ENCODE measurements at places on chromosomes 7 and 10.

- DNase-seq: no peak
Measured at GRCh38 chr10:44925224-44925623, 14.1 kb downstream of the TMEM72 start.

- no peak for DNase-seq
Measured at GRCh38 chr7:37312608-37313007, 136.1 kb downstream of the ELMO1 start.

DNA sequence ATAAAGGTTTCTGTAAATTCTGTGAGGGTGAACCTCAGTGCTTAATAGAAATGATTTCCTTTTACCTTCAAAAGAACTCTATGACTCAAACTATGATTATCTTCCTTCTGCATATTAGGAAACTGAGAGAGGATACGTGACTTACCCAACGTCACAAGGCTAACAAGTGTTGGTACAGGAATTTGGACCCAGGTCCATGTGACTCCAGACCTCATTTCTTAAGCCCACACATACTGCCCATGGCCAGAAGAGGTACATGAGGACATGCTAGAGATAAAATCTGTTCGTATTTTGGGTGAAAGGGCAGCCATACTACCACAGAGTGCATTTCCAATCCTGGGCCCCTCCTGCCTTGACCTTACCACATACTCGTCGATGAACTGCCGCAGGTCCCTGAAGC, 61.5 kb upstream of the TM9SF3 start:
- DNase-seq: no peak

- no peak for DNase-seq
Measured at GRCh38 chr7:155346285-155346684, 48.6 kb downstream of the INSIG1 start.

DNA sequence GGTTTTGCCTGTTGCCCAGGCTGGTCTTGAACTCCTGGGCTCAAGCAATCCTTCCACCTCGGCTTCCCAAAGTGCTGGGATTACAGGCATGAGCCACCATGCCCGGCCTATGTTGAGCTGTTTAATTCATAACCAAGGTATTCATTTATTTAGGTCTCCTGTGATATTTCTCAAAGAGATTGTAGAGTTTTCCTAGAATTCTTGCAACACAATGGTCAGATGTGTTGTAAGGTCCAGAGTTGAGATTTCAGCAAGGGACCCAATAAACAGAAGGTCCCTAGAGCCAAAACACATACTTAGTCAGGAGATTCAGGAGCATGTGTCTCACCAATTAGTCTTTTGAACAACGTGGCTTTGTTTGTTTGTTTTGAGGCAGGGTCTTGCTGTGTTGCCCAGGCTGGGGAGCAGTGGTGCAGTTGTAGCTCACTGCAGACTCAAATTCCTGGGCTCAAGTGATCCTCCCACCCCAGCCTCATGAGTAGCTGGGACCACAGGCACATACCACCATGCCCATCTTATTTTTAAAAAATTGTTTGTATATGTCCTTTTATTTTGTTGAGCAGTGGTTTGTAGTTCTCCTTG, 321.3 kb upstream of the GALNT17 start:
- DNase-seq: no peak

DNA sequence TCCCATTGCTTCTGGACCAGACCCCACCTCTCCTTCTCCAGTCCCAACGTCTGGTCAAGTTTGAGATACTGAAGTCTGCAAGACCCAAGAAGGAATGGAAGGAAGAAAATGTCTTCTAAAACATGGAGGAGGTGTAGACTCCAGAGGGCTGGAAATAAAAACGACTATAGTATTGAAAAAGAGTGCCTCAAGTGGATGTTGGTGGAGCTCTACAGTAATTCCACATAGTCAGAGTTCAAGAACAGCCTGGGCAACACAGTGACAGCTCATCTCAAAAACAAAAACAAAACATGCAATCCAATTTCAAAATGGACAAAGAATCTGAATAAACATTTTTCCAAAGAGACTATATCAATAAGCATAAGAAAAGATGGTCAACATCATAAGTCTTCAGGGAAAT, 2.3 kb upstream of the PCGF6 start:
- no peak for DNase-seq

DNA sequence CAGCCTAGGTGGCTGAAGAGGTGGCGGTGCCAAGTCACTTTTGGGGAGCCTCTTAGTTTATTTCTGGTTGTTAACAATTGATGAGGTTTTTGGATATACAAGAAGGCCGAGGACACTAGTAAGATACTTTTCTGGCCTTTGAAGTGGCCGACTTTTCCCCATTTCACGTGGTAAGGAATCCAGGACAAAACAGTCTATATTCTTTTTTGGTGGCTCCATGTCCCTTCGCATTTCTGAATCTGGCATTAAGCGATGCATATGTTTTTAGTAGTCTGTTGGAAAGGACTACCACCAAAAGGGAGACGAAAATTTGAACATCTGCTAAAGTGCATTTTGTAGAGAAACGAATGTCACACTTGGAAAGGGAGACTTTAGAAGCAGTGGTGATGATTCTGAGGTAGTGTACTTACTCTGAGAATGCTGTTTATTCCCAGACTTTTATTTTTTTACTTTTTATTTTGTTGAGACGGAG, 1.5 kb downstream of the MLLT10 start:
- no peak for DNase-seq

DNA sequence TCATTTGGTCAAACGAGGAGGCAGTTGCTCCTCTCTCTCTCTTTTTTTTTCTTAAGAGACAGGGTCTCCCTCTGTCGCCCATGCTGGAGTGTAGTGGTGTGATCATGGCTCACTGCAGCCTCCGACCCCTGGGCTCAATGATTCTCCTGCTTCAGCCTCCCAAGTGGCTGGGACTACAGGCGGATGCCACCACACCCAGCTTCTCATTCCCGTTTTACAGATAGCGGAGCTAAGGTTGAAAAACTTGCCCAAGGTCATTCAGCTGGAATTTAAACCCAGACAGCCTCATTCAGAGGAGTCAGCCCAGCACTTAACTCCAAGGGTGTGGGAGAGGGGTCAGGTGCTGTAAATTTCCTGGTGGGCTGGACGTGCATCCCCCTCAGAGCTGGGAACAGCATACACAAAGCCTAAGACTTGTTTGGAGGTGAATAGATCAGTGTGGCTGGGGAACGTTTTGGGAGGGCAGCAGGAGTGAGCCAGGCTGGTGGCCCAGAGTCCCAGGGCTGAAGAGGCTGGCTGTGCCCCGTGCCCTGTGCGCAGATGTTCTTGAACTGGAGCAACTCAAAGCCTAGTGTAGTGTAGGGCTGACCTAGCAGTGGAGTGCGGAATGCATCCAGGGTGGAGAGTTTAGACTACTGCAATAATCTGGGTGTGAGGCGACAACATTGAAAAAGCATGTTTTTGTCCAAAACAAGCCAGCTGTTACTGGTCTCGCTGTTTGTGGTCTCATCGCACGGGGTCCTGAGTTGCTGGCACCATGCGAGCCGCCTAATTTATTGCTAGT, 2.3 kb downstream of the HTRA1 start:
- no peak for DNase-seq

DNA sequence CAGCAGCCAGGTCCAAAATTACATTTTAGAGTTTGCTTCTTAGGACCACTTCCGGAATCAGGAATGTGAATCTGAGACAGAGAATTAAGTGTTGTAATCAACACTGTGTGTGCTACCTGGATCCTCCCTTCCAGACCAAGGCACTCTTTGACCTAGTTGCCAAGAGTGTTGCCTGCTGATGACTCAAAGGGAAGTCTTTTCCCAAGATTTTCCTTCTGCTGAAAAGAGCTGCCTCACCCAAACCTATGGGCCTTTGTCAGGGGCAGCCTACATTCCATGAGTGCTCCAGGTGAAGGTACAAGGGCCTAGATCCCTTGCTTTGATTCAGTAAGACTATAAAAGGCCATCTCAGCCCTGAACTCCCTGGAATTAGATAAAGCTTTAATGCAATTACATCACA, 712.5 kb upstream of the ANKRD30A start:
- no peak for DNase-seq

DNA sequence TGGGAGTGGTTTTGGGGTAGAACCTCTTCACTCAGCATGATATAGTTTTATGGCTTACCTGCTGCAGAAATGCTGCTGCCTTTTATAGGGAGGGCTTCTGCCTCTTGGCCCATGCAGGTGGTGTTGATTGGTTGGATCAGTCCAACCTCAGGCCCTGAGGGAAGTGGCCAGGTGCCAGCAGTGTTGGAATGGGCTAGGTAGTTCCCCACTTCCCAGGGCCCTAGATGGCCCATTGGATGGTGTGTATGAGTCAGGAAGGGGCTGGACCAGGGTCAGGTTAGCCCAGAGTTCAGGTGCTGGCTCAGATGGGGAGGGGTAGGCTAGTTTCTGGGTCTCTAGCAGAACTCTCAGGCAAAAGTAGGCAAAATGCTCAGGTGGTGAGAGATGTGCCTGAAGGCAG, 455.5 kb downstream of the CCSER2 start:
- DNase-seq: no peak

DNA sequence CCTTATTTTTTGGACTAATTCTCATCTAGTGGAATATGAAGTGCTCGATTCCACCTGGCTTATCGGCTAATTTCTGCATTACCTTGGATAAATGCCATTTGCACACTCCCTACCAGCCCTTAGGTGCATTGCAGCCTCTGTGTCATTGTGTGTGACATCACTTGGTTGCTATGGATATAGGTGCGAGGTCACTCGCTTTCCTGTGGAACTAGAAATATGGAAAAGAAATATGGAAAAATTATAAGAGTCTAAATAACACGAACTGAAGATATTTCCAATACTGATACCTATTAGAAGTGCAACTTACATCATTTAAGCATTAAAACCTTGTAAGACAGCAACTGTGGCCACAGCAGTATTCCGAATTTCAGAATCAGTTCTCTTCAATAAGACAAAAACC, 2.0 kb downstream of the YWHAG start:
- no peak for DNase-seq

GRCh38 chr7:35801392-35802101, 690 bp downstream of the SEPTIN7 start:
- DNase-seq: peak; percentile 76

DNA sequence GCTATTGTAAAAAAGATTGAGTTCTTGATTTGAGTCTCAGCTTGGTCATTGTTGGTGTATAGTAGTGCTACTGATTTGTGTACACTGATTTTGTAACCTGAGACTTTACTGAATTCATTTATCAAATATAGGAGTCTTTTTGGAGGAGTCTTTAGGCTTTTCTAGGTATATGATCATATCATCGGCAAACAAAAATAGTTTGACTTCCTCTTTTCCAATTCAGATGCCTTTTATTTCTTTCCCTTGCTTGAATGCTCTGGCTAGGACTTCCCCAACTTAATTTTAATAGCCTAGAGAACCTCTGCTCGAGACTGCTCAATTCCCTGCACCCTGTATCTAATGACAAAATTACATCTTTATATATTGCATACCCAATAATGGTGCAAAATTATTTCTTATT, 154.4 kb downstream of the CCDC7 start:
- no peak for DNase-seq

DNA sequence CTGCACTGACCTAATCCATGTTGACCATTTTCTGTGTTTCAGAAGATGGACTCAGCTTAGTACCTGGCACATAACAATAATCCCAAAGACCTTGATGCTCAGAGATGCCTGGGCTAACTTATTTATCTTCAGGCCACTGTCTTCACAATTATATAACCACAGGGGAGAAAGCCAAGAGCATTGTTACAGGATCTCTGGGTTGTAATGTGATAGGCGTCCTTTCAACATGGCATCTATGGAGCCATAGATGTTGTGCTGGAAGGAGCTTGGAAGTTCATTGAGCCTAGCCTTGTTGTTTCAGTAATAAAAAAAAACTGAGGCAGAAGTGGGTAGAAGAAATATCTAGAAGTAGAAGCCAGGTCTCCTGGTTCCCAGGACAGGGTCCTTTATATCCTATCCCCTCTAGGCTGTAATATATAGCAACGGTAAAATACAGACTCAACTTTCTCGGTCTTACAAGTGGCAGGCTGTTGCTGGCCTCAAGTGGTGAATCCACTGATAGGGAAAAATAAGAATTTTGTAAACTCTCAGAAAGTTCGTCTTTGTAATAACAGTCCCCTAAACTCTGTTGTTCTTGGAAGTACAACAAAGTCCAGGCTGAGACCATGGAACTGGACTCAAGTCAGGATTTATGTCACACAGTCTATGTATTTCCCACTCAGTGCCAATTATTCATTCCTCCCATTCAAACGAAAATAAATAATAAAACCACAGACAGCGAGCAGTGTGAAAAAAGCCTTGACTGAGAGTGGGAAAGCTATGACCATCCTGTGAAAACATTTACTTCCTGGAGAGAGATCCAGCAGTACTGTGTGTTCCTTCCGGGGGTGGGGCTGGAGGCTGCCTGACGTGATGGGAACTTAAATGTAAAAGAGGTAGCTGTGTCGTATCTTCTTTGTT, 277.6 kb downstream of the REEP3 start:
- DNase-seq: no peak

DNA sequence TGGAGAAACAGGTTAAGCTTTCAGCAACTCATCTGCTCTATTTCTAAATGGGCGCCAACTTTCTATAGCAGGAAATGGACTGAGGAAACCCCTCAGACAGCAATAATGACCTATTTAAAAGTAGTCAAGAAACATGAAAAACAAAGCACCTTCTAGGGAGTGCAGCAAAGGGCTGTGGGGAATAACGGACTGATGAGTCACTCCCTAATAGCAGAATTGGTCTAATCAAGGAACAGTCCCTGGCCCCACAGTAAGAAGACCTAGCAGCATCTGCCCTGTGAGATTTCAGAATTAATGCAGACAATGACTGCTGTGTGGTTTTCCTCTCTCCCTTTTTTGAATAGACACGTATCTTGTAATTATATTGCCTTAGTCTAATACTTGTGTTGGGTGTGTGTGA, 602.9 kb downstream of the IPMK start:
- DNase-seq: no peak

DNA sequence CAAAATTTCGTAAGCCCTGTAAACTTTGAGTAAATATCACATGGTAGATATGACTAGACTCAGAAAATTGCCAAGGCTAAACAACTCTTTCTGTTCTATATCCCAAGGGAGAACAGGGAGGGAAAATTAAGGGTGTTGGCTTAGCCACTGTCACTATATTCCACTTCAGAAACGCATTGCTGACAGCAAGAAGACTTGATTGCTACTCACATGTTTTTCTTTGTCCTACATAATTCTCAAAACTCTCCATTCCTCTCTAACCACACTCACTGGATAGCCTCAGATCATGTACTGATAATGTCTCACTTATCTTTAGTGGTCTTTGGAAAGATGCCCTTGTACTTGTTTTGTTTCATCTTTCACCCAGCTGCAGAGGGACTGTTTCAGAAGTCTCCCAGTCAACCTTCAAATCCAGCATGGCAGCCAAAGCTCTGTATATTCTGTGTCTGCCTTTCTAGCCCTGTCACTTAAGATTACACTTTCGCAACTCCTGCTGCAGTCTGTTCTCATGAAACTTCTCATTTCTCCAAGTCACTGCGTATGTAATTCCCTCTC, 582.4 kb upstream of the FZD8 start:
- no peak for DNase-seq

Data from NK-92 treated with Interleukin-12 subunit alpha and Interleukin-12 subunit beta, amount 100 ng/mL, for 24 hours (cell line).